GM23338 (cell line): ENCODE measurements at places on chromosomes 6 and 20. TPM values are rescaled to one million over a fixed set of nuclear protein-coding genes. Genes with fewer than 3 reads are reported as not detected.

DNA sequence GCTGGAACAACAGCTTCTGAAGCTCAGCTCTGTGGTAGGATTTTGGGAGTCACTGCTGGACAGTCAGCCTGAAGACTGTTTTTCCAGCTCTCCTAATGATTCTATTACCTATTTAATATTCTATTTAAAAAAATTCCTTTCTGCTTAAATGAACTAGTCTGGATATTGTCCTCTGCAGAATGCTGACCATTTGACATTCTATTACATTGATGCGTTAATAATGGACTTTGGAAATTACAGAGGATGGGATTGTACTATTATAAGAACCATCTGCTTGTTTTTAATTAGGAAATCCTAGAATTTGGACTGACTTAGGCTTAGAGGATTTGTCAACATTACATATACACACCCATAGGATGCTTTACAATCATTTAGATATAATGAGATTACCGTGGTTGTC, 19.7 kb downstream of the LRP11 start:
- no peak for DNase-seq

GRCh38 chr20:51531141-51531710, 11.3 kb downstream of the NFATC2 start:
- DNase-seq = no peak

DNA sequence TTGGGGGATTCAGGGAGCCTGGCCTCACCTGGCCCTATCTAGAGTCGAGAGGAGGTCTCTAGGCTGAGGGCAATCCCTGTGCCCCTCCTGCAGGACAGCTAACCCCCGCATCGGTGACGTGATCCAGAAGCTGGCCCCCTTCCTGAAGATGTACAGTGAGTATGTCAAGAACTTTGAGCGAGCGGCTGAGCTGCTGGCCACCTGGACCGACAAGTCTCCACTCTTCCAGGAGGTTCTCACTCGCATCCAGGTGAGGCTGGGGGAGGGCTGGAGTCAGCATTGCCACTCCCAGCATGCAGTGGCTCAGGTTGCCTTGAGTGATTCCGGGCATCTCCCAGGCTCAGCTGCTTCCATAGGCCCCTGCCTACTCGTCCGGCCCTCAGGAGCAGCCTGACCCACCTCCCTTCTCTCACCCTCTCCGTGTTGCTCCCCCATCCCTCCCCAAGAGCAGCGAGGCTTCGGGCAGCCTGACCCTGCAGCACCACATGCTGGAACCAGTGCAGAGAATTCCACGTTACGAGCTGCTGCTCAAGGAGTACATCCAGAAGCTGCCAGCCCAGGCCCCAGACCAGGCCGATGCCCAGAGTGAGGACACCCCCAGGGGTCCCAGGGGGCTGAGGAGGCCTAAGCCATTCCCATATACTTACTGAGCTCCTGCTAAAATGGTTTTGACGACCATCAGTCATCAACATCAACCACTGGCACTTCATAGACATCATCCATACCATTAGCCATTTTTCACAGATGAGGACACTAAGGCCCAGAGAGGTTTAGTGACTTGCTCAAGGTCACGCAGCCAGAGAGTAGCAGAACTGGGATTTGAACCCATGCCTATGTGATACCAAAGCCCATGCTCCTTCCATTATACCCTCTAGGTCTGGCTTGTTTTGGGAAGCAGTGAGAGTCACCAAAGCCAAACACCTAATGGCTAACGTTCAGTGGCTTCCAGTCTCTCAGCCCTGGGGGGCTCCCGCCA, 8.3 kb downstream of the FGD2 start:
- no peak for DNase-seq

GRCh38 chr6:9766240-9766915, 648.5 kb downstream of the TFAP2A start:
- DNase-seq = no peak

DNA sequence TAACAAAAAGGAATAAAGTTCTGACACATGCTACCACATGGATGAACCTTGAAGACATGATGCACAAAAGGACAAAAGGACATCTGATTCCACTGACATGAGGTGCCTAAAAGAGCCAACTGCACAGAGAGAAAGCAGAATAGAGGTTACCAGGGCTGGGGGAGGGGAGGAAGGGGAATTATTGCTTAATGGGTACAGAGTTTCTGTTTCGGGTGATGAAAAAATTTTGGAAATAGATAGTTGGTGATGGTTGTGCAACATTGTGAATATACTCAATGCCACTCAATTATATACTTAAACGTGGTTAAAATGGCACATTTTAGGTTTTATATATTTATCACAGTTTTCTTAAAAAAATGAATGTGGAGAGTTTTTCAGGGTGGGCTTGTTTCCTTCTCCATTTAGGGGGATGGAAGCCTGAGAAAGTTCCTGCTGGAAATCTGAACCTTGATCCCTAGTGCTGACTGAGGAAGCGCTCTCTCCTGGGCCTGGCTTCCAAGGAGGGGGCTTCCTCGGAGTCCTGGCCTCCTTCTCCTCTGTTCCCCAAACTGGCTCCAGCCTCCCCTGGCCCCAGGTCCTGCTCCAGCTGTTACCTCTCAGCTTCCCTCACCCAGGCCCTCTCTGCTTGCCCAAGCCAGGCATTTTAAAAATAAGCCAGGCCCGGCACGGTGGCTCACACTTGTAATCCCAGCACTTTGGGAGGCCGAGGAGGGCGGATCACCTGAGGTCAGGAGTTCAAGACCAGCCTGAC, 79.2 kb downstream of the NOL4L start:
- DNase-seq = no peak

DNA sequence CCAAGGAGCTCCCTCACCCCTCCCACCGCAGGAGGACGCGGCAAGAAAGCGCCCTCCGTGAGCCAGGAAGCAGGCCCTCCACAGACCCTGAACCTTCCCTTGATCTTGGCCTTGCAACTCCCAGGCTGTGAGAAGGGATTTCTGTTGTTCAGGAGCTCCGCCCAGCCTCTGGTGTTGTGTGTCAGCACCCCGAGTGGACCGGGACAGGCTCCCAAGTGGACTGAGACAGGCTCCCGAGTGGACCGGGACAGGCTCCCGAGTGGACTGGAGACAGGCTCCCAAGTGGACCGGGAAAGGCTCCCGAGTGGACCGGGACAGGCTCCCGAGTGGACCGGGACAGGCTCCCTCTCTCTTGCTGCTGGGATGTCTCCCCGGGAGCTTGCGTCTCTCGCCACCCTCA, 9.3 kb upstream of the NTSR1 start:
- no peak for DNase-seq

- DNase-seq = no peak
Measured at GRCh38 chr20:24411834-24412216, 57.6 kb upstream of the SYNDIG1 start.

DNA sequence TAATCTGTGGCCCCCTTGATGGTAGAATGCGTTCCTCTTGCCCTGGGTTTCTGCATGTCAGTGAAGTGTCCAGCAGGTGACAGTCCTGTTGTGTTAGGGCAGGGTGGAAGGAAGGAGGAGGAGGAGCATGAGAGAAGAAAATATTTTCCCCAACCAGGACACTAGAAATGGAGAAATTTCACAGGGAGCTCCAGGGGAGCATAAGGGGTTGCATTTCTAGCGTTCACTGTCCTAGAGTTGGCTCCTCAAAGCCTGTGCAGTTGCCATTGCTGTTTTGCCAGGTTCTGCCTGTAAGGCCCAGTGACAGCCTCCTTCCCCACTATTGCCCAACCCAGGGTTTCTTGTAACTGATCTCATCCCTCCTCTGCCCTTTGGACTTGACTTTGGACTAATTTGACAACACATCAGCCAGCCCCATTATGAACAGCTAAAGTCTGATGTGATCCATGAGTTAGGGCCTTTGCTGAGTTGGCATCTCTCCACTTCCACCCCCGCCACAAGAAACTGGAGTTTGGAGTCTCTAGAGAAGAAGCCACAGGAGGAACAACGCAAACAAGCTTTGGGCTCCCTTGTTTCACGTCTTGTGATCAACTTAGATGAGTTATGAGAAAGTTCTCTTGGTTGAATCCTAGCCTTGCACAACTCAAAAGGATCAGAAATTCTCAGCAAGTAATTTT, 14.0 kb upstream of the FAM50B start:
- peak; percentile 40 for DNase-seq

- no peak for DNase-seq
Measured at GRCh38 chr20:16170406-16170971, 402.8 kb downstream of the KIF16B start.

- no peak for DNase-seq
Measured at GRCh38 chr6:137491478-137491877, 2.7 kb downstream of the OLIG3 start.

The GSTA3 gene
- not detected in 2 replicates for polyA plus RNA-seq

The DPM1 gene
- 117 and 130 TPM in 2 replicates for polyA plus RNA-seq

The VSX1 gene
- polyA plus RNA-seq = not detected in 2 replicates

The FAM50B gene
- polyA plus RNA-seq = 3.3 and 4.8 TPM in 2 replicates

The LY6G6C gene
- 0.23 TPM in 1 of 2 replicates, not detected in the other for polyA plus RNA-seq
